ENCODE measurements at places on chromosomes 16 and 17.

GRCh38 chr17:42221886-42222745, 27.8 kb upstream of the GHDC start:
- peak; percentile 50 for DNase-seq

DNA sequence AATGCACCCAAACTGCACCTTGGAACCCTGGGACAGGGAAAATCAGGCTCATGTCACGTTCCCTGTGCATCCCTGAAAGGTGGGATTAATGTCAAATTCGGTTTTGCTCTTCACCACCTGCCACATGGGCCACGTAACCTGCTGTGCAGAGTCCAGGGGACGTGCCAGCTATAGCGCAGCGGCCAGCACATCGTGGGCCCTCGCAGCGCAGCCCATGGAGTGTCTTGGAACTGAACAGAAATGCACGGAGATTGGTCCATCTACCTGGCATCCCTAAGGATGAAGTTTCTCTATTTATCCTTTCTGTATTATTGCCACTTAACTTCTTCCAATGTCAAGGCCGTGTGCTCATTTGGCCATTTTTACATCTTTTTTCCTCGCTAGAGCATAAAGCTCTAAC, 68.1 kb upstream of the TRAP1 start:
- no peak for DNase-seq

DNA sequence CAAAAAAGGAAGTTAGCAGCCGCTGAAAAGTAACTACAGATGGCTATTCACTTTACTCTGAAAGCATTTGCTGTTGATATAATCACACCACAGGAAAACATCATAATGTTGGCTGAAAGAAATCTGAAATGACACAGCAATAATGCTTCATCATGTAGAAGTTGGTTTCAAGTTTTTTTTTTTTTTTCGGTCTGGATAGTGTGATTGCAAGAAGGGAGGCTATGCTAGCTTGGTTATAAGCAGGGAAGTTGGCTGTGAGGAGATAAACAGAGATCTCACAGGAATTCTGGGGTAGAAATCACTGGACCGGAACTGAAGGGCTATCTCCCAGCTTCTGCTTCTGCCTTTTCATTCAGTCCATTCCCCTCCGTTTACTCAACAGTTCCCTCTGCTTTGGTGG, 57.9 kb downstream of the MYO1D start:
- DNase-seq: no peak

DNA sequence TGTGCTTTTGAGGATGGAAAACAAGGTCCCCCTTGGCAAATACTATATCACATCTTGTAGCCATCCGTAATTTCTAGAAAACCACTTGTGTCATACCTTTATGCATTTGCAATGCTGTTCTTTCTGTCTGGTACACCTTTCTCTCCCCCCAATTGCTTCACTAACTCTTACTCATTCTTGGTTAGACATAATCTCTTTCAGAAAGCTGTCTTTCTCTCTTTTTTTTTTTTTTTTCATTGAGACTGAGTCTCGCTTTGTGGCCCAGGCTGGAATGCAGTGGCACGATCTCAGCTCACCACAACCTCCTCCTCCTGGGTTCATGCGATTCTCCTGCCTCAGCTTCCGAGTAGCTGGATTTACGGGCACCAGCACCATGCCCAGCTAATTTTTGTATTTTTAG, 94.9 kb upstream of the C17orf78 start:
- DNase-seq: no peak

- no peak for DNase-seq
These were observed 56.3 kb upstream of the CDH11 start for GRCh38 chr16:65178151-65178550.

Data from activated CD4-positive, alpha-beta T cell treated with anti-CD3 and anti-CD28 coated beads for 4 hours (primary cell).